T-helper 1 cell (primary cell): ENCODE measurements at places on chromosomes 1 and 21.

DNA sequence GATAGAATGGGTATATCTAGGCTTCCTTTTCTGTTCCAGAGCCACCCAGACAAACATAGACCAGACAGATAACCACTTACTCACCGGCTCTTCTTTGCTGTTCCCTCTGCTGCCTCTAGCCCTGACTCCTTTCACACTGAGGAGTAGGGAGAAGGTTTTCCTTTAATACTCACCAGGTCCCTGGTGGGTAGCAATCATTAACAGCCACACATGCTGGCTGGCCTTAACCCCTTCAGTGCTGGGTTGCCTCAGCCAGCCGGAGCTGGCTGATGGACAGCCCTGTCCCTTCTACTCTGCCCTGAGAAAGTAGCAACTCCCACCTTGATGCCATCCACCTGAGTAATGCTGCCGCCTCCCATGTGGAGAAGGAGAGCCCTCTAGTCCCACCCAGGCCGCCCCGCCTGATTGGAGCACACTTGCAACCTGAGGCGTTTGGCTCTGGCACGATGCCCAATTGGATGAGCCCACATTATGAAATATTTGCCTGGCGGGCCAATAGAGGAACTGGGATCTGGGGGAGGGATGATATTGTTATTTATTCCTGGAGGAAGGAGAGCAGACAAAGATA is 71.6 kb downstream of the PLEKHA6 start:
- no peak for DNase-seq

DNA sequence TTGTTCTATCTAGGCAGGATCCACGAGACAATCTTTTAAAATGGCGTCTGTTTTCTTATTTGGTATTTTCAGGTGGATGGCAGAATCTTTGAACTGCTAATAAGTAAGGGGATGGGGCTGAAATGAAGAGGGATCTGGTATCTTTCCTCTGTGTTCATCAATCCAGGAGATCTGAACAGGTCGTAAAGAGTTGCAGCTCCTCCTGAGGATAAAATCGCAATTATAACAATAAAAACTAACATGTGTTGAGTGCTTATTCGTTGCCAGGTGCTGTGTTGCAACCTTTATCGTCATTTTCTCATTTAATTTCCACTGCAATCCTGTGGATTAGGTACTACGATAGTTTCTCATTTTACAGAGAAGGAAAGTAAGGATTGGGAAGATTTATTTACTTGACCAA is 134.6 kb upstream of the DPYD start:
- no peak for DNase-seq

GRCh38 chr1:66739401-66740157 is 12.7 kb upstream of the DYNLT5 start:
- DNase-seq: no peak

DNA sequence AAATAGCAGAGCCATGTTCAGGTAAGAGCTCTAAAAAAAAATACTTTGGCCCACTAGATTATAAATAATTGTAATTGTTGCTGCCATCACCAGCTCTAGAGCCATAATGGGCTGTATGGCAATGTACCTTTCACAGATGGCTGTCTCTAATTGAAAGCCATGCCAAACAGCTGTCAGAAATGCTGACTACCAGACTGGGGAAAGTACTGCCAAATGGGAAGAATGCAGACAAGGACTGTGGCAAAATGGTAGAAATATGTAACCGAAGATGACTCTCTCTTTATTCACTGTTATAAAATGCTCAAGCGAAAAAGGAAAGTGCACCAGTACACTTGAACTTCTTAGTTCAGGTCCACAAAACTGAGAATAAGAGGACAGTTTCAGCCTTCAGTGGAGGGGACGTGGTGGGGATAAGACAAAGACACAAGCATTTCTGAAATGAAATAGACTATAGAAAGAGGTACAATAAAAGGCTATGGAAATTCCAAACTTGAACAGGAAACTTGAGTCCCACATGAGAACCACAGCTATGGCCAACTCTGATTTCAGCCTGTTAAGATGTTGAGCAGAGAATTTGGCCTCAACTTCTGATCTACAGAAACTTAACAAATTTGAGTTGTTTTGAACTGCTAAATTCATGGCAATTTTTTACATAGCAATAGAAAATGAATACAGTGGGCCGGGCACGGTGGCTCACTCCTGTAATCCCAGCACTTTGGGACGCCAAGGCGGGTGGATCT is 46.5 kb upstream of the LPGAT1 start:
- no peak for DNase-seq

- no peak for DNase-seq
Observed at GRCh38 chr1:60942291-60942690, 140.1 kb upstream of the NFIA start.

DNA sequence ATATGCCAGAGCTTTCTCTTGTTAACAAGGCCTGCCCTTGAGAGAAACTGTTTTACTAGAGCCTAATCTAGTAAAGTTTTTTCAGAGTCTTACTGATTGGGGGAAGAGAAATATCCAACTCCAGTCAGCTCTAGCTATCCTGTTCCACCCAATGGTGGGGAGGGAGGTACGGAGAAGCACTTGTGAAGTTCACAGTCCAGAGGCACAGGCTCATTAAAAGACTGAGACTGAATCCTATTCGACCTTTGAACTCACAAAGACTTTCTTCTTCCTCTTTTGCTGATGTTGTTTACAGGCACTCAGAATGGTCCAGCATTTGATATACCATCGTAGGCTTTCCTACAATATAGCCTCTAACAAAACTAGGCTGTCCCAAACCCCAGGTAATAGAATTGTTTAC is 15.5 kb upstream of the SFT2D2 start:
- DNase-seq: no peak

DNA sequence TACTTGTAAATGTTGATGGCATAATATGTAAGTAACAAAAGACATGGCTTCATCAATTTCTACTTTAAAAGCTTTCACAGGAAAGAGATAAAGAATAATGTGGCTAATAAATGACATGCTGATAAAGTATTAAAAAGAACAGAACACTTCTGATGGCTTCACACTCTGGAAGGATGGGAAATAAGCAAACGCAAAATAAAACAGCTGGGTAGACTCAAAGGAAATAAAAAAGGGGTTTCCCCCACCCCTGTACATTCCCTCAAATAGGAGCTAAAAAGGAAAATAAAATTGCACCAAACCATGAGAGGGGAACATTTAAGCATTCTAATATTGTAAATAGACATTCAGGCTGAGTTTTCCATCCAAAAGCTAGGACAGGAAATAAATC is 27.0 kb upstream of the DYRK1A start:
- no peak for DNase-seq

- no peak for DNase-seq
Observed at GRCh38 chr1:224727351-224728289, 111.5 kb downstream of the CNIH3 start.

DNA sequence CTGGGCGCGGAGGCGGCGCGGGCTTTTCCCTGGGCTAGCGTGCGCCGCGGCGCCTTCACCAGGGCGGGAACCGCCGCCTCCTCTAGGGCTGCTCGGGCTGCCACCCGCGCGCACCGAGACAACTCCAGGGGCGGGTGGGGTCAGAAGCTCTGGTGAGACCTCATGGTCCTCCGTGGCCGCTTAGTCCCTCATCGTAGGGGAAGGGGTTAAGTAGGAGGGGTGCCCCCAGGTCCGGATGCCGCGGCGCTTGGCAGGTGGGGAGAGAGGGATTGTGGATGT is 559 bp downstream of the SERTAD4 start:
- no peak for DNase-seq

- no peak for DNase-seq
Observed at GRCh38 chr1:64922336-64922735, 44.0 kb downstream of the JAK1 start.

GRCh38 chr1:153977250-153978240 is at the start of gene JTB:
Gene JTB, minus strand, starts transcription at chr1:153977674. Its CDS starts 422 bp downstream, at chr1:153977252.
- DNase-seq: peak; percentile 84

DNA sequence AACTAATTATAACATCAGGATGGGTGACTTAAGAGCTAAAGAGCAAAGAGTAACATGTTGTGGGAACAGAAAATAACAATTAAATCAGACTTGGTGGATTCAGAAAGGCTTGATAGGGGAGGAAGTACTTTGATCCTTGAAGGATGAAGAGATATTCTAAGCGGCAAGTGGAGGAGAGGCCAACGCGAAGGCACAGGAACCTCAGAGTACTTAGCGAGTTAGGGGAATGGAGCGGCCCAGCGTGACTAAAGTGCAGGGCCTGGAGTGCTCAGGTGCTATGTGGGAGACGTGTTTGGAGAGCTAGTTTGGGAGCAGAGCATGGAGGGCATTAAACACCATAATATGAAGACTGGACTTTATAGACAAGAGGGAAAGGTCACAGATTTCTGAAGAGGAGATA is 64.3 kb downstream of the ADCY10 start:
- no peak for DNase-seq

DNA sequence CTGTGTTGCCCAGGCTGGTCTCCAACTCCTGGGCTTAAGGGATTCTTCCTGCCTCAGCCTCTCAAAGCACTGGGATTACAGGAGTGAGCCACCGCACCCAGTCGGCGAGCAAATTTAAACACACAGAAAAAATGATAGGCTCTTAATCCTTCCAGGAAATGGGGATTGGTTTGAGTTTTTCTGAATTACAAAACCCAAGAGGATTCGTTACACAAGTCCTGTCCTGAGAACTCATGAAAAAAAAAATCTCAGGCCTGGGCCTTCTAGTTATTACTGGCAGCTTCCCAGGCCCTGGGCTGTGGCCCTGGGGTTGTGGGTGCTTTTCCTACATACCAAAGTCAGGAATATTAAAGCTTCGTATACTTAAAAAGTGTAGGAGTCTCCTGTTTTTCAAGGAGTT is 6.3 kb upstream of the IFNGR2 start:
- no peak for DNase-seq

- no peak for DNase-seq
Observed at GRCh38 chr21:14616380-14617039, 70.4 kb upstream of the SAMSN1 start.

GRCh38 chr1:12294076-12294475 is 64.2 kb downstream of the VPS13D start:
- DNase-seq: no peak

DNA sequence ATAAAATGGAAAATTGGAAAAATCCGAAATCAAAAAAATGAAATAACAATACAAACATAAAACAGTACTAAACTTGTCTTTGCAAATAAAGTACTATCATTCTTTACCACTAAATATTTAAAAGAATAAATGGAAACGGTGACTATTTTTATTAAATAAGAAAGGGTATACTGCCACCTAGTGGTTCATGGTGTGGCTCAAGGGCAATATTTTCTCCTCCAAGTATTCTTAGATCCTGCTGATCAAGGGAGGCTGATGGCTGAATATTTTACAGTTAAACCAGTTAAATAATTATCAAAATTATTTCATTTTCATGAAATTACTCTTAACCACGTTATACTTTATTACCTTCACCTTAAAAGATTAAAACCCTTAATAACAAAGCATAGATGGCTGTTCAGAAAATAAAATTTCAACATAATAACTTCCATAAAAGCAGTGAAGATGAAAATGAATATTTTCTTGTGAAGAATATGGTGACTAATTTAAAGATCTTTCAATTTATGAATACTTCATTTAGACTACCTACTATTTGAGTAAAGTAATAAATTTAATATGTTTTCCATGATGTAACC is 1793.9 kb downstream of the NCAM2 start:
- DNase-seq: no peak

GRCh38 chr1:83883979-83884378 is 115.0 kb downstream of the TTLL7 start:
- DNase-seq: no peak

DNA sequence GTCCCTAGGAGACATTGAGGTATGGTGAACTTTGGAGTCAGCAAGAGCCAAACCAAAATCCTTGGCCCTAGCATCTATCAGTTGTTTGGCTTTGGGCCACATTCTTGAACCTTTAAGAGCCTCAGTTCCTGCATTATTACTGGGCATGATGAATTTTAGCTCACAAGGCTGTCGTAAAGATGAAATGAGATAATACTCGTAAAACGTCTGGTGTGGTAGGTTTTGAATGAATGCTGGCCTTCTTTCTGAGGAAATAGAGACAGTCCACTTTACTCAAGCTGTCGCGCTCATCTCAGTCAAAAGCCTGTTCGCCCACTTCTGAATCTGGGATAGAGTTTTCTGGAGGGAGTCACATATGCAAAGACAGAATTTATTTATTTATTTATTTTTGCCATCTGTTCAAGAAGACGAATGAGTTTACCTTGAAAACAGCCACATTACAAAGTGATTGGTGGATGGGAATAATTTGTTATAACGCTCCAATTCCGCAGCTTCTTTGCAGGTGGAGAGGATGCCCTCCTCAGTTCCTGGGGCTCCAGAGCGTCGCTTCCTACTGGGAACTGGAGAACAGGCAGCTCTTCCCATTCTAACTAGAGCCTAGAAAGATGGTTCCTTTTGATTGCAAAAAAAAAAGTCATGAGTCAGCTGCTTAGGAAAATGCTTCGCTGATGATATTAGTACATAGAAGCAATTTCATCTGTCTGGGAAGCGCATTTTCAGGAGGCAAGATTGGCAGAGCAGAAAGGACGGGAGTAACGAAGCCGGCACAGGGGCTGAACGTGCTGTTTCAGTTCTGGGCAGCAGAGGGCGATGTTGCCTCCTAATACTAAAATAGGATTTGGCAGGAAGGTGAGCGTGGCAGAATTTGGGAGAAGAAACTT is 49.9 kb upstream of the CYP2J2 start:
- DNase-seq: peak; percentile 14

GRCh38 chr1:224607188-224608148 is 8.6 kb upstream of the CNIH3 start:
- no peak for DNase-seq

- DNase-seq: no peak
Observed at GRCh38 chr1:180462102-180462501, 40.3 kb downstream of the ACBD6 start.

- no peak for DNase-seq
Observed at GRCh38 chr1:160169553-160170399, 18.4 kb downstream of the ATP1A4 start.

GRCh38 chr1:85224734-85225623 is 24.2 kb upstream of the SYDE2 start:
- DNase-seq: no peak

DNA sequence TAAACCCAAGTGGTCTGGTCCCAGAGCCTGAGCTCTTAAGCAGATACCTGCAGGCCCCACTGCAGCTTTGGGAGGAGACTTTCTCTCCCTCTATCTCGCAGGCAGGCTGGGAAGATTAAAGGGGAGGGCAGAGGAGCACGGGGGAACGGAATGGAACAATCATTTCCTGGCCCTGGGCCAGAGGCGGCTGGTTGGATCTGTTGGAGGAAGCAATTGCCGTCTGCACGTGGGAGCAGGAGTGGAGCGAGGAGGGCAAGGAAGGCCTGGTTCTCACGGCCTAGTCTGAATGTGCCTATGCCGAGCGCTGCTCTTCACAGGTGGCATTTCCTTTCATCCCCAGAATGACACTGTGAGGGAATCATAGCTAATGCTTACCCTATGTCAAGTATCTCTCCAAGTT is 23.7 kb downstream of the NKAIN1 start:
- DNase-seq: no peak

GRCh38 chr1:70672442-70672888 is 261.4 kb downstream of the CTH start:
- no peak for DNase-seq

GRCh38 chr1:74731399-74732052 is 1.3 kb downstream of the CRYZ start:
- no peak for DNase-seq

DNA sequence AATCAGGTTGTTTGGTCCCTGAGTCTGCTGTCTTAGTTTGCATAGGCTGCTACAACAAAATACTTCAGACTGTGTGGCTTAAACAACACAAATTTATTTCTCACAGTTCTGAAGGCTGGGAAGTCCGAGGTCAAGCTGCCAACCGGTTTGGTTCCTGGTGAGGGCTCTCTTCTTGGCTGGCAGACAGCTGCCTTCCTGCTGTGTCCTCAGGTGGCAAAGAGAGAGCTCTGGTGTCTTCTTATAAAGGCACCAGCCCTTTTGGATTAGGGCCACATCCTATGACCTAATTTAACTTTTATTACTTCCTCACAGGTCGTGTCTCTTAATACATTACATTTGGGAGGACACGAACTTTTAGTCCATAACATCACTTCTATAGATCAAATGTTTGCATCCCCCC is 89.6 kb upstream of the CD34 start:
- no peak for DNase-seq
